ENCODE measurements at places on chromosomes 3 and 15.

DNA sequence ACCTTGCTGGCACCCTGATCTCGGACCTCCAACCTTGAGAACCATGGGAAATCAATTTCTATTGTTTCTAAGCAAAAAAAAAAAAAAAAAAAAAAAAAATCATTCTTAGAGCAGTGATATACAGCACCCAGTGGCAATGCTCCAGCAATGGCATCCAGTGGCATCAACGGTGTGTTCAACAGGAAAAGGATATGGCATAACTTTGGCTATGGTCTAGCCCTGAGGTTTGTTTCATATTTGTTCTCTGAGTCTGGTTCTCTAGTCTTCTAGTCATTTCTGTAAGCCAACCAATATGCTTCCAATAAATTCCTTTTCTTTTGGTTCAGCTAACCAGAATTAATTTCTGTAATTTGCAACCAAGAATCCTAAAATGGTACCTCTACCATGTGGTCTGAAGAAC is 19.2 kb downstream of the DENND4A start:
- no peak for DNase-seq

GRCh38 chr3:50268703-50269451 is at the start of gene SEMA3B:
Gene SEMA3B (plus strand): TSS chr3:50269147. CDS start chr3:50269241, 94 bp downstream.
- no peak for DNase-seq

DNA sequence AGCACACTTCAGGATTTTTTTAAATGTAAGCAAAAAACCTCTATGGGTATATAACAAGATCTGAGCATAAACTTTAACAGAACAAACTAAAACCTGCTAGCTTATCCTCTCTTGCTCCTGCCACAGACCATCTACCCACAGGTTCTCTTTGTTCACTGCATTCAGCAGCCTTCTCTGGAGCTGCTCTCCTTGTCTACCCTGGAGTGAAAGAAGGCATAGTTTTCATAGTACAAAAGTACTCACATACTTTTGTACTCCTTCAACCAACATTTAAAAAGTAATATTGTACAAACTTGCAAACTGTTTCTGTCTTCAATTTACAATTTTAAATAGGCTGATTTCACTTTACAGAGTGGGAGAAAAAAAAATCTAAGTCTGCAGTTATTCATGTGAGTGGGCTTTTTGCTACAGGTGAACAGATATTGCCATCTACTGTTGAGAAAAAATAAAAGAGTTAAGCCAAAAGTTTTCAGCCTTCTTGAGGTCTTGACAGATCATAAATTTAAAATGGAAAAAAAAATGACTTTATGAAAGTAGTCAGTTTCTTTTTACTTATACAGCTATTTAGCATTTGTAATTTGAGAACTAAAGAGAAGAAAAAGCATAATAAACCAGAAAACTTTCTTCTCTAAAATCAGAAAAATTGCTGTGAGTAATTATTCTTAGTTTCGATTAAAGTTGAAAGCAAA is 20.4 kb downstream of the TERC start:
- no peak for DNase-seq

GRCh38 chr3:149790268-149790667 is 2.1 kb downstream of the ANKUB1 start:
- DNase-seq, result no peak

DNA sequence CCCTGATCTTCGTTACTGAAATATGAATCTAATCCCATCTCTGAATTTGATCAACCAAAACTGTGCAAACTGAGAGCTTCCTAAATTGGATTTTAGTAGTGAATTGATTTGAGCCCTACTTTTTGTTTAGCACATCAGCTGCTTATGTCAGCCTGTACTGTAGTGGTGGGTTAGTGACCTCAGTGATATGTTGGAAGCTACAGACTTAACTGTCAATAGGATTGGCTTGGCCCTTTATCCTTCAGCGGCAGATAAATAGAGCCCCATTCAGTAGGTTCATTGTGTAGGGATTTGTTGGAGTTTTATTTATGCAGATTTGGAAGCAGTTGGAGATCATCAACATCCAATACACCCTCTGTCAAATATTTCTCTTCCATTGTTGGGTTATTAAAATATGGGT is 409.7 kb downstream of the SOX2 start:
- no peak for DNase-seq

DNA sequence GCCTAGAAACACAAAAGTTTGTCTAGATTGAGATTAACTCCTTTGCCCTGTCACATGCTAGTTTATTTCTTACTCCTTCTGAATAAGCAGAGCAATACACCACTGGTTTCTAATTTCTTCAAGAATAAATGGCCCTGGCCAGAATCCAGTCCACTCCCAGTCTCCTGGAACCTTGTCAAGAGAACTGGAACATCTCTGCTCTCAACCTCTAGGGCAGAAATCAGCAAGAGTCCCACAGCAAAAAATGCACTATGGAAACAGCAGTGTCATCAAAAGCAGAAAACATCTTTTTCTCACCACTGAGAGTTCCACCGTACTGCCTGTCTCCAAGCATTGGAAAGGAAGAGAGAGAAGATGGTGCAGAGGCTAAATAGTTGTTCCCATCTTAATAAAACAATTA is 35.9 kb upstream of the PPP2R3A start:
- DNase-seq, result no peak

GRCh38 chr3:81339040-81339845 is 422.2 kb downstream of the GBE1 start:
- DNase-seq, result no peak

GRCh38 chr3:61559136-61559731 is 2.1 kb upstream of the PTPRG start:
- DNase-seq, result no peak

DNA sequence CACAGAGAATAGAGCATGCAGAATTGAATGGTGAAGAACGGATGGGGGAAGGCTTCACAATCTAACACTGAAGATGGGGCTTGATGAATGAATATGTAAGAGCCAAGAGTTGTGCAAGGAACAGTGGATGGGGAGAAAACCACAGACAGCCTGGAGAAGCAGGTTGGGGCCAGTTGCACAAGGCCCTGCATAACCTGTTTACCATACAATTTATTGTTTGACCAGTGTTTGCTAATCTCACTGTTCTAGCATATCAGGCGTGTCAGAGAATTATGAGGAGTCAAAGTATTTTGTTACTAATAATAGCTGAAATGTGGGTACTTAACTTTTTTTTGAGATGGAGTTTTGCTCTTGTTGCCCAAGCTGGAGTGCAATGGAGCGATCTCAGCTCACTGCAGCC is 36.4 kb downstream of the LINS1 start:
- DNase-seq, result no peak

- DNase-seq, result peak; percentile 26
Measured at GRCh38 chr3:127712881-127713771, 40.4 kb downstream of the ABTB1 start.

DNA sequence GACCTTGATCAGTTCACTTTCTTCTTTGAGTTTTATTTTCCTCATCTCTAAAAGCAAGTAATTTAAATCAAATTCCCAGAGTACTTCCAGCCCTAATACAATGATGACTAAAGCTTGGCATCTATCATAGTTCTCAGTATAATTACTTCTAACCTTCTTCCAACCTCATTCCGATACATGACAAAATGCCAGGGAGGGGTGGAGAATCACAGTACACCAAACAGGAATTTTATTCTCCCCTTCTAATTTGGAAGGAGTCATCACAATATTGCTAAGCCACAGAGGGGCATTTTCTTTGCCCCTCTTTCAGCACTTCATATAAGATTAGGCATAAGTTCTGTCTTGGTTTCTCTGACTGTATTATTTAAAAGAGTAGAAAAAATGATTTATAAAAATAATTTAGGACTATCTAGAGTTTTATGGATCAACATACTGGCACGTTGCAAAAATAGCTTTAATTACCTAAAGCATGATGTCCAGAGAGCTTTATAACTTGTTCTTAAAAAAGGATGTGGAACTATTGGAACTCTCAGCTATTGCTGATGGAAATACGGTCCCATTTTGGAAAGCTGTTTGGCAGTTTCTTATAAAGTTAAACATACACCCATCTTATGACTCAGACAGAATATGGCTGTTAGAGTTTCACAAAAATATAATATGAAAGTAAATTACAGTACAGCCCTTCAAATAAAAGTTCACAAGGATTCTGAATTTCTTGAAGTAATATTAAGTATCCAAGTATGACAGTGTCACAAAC is 86.9 kb upstream of the UBE2E2 start:
- DNase-seq, result no peak

GRCh38 chr3:153925841-153926514 is 195.2 kb upstream of the ARHGEF26 start:
- DNase-seq, result no peak

DNA sequence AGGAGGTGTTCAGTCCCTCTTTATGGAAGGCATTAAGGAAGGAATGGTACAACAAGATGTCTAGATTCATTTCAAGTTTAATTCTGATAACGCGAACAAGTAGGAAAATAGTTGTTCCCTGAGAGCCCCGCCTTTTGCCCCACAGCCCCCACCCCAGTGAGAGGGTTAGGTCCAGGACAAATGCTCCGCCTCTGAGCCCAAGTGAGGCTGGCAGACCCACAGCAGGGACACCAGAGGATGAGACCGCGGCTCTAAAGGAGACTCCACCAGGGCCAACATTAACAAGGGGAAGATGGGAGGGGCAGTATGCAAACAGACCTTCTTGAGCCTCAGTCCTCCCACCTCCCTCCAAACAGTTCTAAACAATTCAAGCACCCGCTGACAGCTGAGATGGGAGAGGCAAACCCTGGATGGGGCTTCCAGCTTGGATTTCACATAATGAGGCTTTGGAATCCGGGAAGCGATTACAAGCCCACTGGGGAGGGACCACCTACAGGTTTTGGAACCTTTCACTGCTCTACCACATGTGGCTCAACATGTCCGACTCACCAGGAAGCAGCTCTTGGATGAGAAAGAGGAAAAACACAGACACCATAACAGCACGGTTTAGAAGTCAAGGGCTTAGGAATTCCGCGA is 42.9 kb upstream of the IREB2 start:
- DNase-seq, result no peak

DNA sequence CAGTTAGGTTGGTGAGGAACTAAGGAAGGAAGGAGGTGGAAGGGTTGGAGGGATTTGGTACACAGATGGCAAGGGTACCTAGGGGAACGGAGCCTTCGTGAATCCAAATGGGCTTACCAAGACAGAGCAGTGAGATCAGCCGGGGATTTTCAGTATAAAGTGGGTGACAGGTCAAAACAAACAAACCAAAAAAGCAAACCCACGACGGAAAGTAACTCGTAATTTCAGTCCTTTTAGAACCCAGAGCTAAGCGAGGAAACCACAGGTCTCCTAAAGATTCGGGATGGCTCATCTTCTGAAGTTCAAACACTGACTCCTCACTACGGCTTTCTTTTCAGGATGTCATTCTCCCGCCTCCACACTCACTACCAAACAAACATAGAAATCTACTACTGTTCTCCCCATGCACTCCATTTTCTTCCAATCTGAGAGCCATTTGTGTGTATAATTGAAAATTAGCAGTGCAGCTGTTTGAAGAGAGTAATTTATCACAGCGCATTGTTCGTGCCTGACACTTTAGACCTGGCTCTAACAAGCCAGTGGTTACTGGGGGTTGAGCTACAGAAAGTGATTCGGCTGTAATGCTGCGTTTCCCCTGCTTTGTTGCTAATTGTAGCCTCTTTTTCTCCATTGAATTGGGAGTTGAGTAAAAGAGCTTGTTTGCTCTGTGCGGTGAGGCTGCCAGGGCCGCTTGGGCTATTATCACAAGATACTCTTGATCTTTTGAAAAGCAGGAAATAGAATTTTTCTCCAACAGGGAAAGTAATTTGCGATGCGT is 64.7 kb upstream of the CCDC39 start:
- no peak for DNase-seq

DNA sequence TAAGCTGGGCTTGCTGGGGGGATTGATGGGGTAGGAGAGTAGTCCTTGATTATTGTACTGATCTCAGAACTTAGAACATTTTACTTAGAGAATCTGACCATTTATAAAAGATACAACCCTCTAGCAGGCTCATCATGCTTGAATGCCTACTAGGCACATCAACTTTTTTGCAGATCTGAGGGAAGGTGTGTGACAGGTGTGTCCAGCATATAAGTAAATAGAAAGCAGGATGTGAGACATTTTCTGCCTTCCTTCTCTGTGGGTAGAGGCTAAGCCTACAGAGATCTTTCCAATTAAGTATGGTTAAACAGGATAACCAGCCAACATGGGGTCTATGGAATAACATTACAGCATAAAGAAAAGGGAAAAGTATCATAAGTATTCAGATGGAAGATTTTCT is 159.1 kb downstream of the AKAP13 start:
- no peak for DNase-seq

DNA sequence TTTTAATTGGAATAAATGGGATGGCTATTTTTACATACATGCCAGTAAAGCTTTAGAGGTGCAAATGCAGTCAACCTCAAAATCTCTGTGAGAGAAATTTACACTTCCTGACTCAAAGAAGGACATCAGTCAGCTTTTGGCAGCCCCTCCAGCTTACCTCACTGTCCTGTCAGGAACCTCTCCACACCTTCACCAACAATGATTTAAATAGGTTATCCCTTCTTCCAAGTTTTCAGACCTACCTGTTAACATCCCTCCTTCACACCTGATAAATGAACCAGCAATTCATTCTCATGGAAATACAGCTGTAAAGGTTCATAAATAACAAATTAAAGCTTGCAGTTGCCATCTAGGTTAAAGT is 286.1 kb downstream of the SHOX2 start:
- DNase-seq, result no peak

DNA sequence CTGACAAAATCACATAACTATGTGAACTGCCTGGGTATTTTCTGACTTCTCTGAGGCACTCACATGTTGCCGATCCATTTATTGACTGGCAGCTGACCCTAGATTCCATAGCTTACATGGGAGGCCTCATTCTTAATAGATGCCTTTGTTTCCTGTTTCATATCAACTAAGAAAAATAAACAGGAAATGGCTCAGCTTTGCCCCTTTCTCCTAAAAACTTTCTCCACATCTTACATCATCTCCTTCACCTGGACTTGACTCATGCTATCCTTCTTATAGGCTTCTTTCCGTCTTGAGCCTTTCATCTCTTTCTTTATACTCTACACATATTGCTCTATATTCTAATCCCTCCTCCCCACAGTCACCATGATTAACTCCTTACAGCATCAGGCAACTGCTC is 38.0 kb downstream of the TXNRD3 start:
- no peak for DNase-seq

- no peak for DNase-seq
Measured at GRCh38 chr3:13934315-13934714, 54.4 kb upstream of the WNT7A start.

- peak; percentile 28 for DNase-seq
Measured at GRCh38 chr3:184336547-184337398, 627 bp upstream of the FAM131A start.

All from DMS79 (cell line).